NCI-H1105 treated with DMSO at 0.1 percent for 48 hours (cell line): ENCODE measurements at places on chromosomes 4 and X.

- DNase-seq: no peak
Observed at GRCh38 chr4:189838821-189839497, 101.7 kb upstream of the FRG1 start.

- no peak for DNase-seq
Observed at GRCh38 chr4:147842573-147842972, 110.7 kb downstream of the ARHGAP10 start.

GRCh38 chr4:30620711-30621110, 99.5 kb upstream of the PCDH7 start:
- no peak for DNase-seq

DNA sequence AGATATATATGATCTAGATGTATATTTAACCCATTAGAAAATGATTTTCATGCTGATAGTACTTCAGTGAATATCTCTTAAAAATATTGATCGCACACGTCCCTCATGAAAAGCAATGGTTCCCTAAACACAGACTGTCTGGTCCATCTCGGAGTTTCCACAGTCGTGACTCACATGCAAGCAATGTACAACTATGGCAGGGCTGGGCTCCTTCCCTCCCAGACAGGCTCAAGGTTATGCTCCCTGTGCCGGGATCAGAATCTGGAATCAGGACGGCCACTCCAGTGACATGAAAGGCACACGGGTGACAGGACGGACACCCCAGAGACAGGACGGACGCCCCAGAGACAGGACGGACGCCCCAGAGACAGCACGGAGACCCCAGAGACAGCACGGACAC, 40.2 kb upstream of the PPP2R3B start:
- no peak for DNase-seq

- DNase-seq: no peak
Observed at GRCh38 chr4:188867796-188868195, 728.6 kb downstream of the TRIML1 start.

DNA sequence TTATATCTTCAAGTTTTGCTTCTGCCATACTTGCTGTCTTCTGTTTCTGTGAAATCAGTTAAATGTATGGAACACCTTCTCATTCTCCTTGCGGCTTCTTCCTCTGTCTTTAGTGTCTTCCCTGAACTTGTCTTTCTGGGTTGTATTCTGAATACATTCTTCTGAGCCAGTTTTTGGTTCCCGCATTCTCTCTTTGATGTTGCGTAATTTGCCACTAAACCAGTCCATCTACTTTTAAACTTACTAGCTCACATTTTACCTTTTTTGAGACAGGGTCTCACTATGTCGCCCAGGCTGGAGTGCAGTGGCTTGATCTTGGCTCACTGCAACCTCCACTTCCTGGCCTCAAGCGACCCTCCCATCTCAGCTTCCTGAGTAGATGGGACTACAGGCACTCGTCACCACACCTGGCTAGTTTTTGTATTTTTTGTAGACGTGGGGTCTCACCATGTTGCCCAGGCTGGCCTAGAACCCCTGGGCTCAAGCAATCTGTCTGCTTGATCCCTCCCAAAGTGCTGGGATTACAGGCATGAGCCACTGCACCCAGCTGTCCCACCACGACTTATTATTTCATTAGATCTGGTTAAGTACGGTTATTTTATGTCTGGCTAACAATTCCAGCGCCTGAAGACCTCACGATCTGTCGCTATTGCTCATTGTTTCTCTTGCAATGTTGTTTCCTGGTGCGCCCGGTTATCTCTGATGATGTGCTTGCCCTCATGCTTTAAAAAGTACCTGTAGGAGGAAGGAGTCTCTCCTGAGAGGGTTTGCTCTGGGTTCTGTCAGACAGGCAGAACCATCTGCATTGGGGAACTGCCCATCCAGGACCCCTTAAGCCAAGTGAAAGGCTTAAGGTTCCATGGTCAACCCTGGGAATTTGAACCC, 9.8 kb upstream of the FAM3A start:
- no peak for DNase-seq

- no peak for DNase-seq
Observed at GRCh38 chrX:75156531-75156945, 455 bp upstream of the ABCB7 start.
